Left lung (tissue), 14 donors: ENCODE measurements at places on chromosomes 4 and X. TPM values are rescaled to one million over a fixed set of nuclear protein-coding genes. Genes with fewer than 3 reads are reported as not detected.

DNA sequence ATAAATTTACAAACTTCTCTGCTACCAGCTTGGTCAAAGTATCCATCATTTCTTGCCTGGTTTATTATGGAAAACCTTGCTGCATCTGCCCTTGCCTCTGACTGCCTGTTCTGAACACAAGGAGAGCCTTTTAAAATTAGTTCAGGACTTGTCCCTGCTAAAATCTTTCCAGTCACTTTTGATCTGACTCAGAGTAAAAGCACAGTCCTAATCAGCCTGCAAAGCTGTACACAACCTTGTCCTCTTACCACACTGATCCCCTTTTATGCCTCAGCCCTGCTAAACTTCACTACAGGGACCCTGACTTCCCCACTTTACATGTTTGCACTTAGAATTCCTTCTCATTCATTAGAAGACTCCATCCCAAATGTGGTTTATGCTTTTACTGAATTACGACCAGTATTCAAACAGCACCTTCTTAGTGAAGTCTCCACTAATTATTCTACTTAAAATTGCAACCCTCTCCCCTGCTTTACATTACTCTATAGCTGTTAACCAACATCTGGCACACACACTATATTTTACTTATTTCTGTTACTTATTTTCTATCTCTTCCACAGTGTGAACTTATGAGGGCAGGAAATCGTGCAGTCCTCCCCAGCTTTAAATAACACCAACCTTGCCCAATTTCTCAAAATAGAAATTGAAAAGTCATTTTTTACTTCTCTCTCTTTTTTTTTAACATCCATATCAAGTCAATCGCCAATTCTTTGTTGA, 6.3 kb downstream of the GABRA4 start:
- DNase-seq = no peak

- DNase-seq = no peak
These were observed 1577.5 kb upstream of the PCDH7 start for GRCh38 chr4:29142708-29143107.

GRCh38 chr4:82524570-82525152, 37.1 kb downstream of the TMEM150C start:
- DNase-seq = no peak

DNA sequence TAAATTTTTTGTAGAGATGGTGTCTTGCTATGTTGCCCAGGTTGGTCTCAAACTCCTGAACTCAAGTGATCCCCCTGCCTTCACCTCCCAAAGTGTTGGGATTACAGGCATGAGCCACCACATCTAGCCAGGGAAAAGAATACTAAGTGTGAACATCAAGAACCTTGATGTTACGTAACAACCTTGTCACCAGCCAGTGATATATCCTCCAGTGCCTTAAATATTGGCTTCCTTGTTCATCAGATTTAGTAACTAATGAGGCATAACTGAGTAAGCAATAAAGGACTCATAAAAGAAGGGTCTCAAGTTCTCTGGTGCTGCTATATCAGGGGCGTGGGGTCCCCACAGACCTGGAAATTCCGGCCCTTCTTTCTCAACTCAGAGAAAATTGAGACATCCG, 60.5 kb upstream of the ENPEP start:
- no peak for DNase-seq

DNA sequence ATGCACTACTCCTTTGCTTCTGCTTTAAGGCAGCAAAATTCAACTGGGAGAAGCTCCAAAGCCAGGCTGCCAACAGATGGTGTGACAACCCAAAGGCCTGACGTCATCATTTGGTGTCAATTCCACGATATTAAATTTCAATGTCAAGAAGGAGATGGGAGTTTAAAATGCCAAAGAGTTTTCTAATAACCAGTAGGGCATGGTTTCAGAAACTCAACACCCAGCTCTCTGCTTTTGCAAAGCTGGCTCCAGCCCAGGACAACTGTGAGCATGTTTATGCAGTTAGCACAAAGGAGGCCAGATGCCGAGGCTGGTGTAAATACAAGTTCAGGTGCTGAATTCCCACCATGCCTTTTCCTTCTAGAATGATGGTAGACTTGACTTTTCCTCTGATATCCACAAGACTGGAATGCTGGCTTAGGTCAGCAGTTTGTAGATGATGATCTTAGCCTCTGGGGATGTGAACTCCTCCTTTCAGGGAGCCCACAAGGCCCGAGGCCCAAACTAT, 67.3 kb downstream of the AFAP1 start:
- no peak for DNase-seq

DNA sequence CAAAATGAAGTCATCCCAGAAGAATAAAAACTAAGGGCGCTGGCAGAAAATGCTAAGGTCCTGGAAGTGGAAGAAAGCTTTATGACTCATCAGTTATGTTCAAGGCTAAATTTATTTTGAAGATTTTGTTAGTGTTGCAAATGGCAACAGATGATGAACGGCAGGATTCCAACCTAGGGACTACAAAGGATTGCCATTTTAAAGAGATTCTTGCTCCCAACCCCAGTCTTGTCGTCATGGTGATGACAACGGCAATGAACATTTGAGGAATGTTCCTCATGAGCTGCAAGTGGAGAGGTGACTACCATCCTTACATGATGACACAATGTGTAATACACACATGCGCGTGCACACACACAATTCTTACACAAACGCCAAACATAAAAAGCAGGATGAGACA, 54.4 kb upstream of the FTHL17 start:
- DNase-seq = no peak

GRCh38 chr4:56215141-56215783, 172.0 kb downstream of the AASDH start:
- no peak for DNase-seq

- DNase-seq = no peak
These were observed 1076.3 kb upstream of the TENM3 start for GRCh38 chr4:181166742-181167399.

DNA sequence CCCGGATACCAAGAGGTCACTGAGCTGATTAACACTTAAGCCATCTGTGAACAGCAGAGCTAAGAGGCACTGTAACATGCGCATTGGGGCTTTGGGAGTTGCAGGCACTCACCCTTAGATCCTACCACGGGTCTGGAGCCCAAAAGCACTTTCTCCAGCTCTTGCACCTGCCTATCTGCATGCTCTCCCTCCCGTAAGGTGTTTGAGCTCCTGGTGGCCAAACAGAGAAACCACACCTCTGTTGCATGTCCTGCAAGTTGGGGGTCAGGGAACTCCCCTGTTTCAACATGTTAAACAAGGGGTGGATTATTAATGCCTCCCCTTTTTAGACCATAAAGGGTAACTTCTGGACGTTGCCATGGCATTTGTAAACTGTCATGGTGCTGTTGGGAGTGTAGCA, 49.8 kb downstream of the GYPA start:
- DNase-seq = no peak

Gene PDE5A
- polyA plus RNA-seq = 60.5 TPM

Gene JCHAIN
- 2.0 TPM for polyA plus RNA-seq

Gene IRF2
- polyA plus RNA-seq = 49.4 TPM

Gene UGT2B11
- polyA plus RNA-seq = not detected

Gene GPR173
- 16.1 TPM for polyA plus RNA-seq

Gene GABRG1
- polyA plus RNA-seq = 0.70 TPM

Gene CSN3
- polyA plus RNA-seq = not detected

Gene PRKG2
- 2.7 TPM for polyA plus RNA-seq

Gene ZNF711
- polyA plus RNA-seq = 81.9 TPM

Gene CSTF2
- polyA plus RNA-seq = 20.3 TPM

Gene GAGE1
- polyA plus RNA-seq = 0.06 TPM
